ENCODE measurements at places on chromosomes 12 and 14. TPM values are rescaled to one million over a fixed set of nuclear protein-coding genes. Genes with fewer than 3 reads are reported as not detected.

- peak; percentile 49 for DNase-seq
These were observed 318.1 kb downstream of the AEBP2 start for GRCh38 chr12:19757317-19757877.

DNA sequence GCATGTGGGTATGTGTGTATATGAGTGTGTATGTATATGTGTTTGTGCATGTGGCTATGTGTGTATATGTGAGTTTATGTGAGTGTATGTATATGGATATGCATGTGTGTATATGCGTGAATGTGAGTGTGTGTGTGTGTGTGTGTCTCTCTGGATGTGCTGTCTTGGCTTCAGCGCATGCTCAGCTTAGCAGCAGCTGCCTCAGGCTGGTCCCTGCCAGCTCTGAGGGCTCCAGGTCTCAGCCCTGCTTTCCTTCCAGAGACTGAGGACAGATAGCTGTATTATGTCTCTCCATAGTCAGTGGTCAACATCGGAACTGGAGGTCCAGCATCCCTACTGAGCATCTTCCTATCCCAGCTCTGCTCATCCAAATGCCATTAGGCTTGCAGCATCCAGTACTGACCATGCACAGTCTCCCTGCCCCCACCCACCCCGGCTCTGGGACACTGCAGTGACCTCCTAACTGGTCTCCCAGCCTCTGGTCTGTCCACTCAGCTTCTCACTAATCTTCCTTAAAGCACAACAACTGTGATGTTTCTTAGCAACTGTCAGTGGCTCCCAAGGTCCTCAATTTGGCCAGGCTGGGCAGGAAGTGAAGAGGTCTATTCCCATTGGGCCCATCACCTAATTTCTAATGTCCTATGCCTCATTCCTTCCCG is 22.8 kb downstream of the FAIM2 start:
- no peak for DNase-seq

DNA sequence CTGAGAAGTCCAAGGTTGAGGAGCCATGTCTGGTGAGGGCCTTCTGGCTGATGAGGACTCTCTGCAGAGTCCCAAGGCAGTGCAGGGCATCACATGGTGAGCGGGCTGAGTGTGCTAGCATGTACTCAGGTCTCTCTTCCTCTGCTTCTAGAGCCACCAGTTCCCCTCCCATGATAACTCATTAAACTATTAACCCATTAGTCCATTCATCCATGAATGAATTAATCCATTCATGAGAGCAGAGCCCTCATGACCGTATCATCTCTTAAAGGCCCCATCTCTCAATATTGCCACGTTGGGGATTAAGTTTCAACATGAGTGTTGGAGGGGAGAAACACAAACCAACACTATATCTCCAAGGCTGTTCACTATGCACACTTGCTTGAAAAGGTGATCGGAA is 83.7 kb downstream of the TMEM30B start:
- no peak for DNase-seq

DNA sequence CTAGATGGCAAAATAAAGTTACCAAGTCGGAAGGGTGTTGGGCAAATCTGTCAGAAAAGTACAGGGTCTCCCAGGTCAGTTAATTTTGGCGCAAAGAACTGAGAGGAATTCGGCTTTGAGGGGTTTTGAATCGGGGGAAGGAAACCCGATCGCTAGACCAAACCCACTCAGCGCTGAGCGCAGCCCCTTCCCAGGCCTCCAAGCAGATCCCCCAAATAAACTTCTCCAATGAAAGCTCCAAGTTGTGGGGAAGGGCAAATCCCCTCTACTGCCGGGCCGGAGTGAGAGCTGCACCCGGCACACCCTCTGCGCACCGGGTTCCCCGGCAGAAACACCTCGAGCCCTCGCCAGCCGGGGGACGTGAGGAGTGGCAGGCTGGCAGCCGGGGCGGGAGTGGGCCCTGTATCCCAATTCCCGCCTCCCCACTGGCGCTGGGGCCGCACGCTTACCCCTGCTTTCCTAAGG is 441 bp downstream of the E2F7 start:
- no peak for DNase-seq

- no peak for DNase-seq
These were observed 18.6 kb downstream of the BRF1 start for GRCh38 chr14:105282098-105282725.

GRCh38 chr14:69993326-69993725 is 114.1 kb downstream of the SMOC1 start:
- DNase-seq: no peak

DNA sequence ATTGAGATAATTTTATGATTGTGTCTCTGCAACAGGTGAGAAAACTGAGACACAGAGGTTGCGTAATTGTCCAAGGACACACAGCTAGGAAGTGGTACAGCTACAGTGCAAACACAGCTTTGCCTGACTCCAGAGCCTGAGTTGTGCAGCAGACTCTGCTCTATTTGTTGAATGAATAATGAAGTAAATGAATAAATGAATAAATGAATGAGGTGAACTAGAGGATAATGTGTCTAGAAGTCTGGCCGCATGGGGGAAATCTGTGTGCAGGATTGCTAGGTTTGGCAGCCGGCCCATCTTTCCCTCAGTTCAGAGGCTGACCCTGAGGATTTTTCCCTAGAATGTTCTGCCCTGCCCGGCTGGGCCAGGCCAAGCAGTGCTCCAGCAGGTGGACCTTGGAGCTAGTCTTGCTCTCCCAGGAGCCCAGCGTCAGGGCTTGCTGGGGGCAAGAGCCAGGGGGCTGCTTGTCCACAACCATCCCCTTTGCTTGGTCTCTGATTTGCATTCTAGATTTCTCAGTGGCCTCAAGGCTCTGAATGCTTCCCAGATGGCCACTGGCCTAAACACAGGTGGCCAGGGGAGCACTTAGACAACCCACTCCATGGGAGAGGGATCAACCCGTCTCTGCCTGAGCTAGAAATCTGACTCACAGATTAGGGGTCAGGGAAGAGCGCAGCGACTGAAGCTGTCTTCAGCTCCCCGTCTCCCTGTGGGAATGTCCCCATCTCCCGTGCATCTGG is 225.2 kb downstream of the C12orf75 start:
- peak; percentile 62 for DNase-seq

DNA sequence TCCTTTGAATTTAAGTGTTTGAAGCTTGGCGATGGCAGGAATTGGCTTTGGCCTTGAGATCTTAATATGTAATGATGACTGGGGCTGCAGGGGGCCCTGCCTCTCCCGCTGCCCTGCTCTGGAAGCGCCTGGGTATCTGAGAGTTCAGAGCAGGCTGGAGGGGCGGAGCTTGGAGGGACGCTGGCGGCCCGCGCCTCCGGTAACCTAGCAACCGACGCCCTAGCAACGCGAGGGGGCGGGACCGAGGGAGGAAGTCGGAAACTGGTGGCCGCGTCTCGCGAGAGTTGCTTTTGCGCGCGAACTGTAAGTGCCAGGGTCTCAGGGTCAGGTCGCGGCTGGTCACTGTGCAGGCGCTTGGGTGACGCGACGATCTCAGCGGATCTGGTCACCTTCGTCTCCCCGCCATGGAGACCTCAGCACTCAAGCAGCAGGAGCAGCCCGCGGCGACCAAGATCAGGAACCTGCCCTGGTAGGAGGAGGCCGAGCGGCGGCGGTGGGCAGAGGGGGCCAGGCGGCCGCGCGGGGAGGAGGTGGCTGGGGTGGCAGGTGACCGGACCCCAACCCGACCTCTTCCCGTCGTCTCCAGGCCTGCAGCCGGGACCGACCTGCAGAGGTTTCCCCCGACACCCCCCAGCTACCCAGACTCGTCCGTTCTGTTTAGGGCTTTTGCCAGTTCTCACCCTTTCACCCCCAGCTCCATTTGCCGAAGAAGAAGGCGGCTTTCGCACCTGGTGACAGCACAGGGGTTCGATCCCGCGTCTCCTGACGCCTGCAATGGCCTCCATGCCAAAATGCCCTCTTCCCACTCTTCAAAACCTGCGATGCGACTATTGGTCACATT is at the start of gene RFC5:
RFC5 (plus strand) TSS at position 280 of the 841 bp plus-strand sequence; CDS start at position 405, 125 bp downstream.
- peak; percentile 99 for DNase-seq

DNA sequence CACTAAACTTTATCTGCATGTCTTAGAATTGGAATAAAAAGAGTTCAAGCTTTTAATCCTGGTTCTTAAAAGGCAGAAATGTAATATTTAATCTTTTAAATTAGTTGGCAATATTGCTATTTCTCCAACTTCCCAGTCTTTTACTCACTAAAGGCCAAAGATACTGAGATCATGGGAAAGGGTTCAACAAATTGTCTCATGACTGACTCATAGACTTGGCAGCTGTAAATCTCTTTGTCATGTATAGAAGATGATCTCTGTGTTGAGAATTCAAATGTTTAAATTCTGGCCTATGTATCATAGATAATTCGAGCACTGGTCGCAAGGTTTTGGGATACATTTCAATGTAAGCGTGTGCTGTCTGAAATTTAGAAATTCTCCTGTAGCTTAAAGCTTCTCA is 40.1 kb upstream of the STRAP start:
- DNase-seq: peak; percentile 56

DNA sequence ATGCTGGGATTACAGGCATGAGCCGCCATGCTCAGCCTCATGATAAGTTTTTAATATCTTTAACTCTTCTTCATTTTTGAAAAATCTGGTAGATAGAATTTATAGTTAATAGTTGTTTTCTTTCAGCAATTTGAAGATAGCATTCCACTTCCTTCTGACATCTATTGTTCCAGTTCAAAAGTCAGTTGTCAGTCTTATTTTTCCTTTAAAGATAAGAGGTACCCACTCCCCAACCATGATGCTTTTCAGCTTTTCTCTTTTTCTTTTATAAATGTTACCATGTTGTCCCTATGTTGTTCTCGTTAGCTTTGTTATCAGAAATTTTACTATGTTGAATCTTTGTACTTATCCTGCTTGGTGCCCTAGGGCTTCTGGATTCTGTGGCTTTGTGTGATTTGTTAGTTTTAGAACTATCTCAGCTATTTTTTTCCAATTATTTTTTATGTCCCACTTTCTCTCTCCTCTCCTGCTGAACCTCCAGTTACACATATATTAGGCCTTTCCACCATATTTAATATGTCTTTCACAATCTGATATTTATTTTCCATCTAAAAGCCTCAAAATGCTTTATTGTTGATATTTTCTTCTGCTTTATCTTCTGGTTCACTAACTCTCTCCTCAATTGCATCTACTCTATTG is 181.6 kb upstream of the FOXN3 start:
- no peak for DNase-seq

DNA sequence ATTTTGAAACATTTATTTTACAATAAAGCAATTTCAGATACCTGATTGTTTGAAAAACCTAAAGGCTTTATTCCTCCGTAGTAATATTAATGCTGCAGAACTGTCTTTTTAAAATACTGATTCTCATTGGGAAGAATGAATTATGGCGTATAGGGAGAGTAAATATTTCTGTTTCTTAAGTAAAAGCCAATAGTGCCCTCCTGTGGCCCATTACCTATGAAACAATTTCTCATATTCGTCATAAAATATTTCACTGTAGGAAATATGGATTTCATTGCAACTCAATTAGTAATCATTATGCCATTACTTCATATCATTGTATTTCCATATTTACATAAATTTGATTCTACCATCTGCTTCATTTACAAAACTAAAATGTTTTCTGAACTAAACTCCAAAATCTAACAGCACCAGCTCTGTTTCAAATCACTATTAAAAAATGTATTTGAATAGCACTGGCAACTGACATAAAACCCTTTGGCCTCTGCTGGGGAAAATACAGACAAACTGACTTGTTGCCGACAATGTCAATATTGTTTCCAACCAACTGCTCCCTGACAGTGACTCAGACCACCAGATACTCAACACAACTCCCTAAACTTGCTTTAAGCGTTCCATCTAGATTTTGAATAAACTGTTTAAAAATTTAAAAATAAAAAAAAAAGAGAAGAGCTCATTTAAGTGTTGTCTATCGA is 290.3 kb downstream of the NAV3 start:
- peak; percentile 64 for DNase-seq

GRCh38 chr12:122668268-122668667 is 34.9 kb downstream of the HCAR2 start:
- DNase-seq: no peak

GRCh38 chr14:101595887-101596721 is 34.8 kb downstream of the DIO3 start:
- DNase-seq: no peak

DNA sequence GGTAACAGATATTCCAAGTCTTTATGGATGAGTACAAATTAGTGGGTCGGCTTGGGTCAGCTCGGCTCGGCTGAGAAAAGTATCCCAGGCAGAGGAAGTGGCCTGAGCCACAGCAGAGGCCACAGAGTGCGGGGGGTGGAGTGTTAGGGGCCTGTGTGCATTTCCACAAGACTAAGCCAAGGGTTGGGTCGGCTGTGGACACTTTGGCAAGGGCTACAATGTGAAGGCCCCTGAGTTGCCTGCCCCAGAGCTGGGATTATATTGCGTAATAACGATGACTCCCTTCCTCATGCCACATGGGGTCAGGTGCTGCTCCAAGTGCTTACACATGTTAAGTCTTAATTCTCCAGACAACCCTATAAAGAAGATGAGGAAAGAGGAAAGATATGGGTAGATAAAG is 11.4 kb downstream of the EVL start:
- DNase-seq: peak; percentile 35

DNA sequence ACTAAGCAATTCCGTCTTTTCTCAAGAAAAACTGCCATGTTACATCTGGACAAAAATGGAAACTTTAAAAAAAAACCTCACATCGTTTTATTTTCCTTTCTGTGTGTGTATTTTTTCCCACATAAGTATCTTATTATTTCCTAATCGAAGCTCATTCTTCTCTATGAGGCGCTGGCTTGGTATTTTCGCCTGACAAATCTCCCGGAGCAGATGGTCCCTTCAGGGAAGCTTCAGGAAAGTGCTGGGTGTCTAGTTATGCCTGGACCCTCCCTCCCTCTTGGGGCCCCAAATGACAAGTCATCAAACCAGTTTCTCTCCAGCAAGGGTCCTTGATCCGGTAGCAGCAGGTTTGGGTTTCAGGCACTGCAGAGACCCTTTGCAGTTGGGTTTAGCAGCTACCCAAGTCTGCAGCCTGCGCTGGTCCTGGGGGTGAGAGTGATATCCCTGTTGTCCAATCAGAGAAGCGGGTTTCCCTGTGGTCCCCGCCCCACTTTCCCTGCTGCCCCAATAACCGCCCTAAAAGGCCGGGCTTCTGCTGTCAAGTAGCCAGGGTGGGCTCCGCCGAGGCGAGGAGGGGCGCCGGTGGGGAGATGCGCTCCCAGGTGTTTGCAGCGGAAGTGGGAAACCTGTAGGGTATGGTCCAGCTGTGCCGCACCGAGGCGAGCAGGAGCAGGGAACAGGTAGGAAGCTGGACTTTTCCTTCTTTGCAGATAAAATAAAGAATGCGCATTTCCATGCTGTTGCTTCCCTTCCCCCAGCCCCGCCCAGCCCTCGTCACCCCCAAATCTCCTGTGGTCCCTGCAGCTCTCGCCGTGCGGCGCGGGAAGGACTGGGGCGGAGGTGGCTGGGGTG is at the start of gene CNTN1:
CNTN1 (plus strand) TSS at position 527 of the 852 bp plus-strand sequence.
- no peak for DNase-seq

- DNase-seq: no peak
These were observed 329.7 kb downstream of the TMEM121 start for GRCh38 chr14:105855893-105856675.

- DNase-seq: no peak
These were observed 29.0 kb downstream of the SCYL2 start for GRCh38 chr12:100295764-100296555.

Gene ABHD12B
- not detected for total RNA-seq

Gene PIANP
- total RNA-seq: not detected

Gene SERPINA3
- total RNA-seq: not detected

Gene SERPINA12
- total RNA-seq: not detected

Gene ERP27
- not detected for total RNA-seq

Gene PTPRR
- 3.1 TPM for total RNA-seq

Gene FITM1
- total RNA-seq: not detected

Gene RFLNA
- not detected for total RNA-seq

Gene KERA
- not detected for total RNA-seq

Gene ACSM4
- not detected for total RNA-seq

Gene CLEC1B
- total RNA-seq: not detected

Gene GDF11
- total RNA-seq: 7.1 TPM
